ENCODE measurements at places on chromosomes 3 and 15.
A peak's percentile ranks its signal among the peaks of the same experiment; 100 is the strongest.

DNA sequence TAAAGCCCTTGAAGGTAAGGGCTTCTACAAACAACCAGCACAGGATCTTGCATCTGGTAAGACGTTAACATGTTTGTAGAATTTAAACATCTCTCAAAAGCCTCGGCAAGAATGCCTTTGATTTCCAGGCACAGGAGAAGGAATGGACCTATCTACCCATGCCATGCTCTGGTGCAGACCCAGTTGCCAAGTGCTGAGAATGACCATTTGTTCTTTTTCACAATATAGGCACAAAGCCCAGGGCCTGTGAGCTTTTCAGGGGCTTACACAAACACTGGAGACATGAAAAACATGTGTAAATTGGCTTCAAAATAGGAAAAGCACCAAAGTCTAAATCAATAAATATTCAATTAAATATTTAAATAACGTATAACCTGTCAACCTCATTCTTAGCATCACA lies 266.9 kb upstream of the TTC14 start:
- DNase-seq = no peak

DNA sequence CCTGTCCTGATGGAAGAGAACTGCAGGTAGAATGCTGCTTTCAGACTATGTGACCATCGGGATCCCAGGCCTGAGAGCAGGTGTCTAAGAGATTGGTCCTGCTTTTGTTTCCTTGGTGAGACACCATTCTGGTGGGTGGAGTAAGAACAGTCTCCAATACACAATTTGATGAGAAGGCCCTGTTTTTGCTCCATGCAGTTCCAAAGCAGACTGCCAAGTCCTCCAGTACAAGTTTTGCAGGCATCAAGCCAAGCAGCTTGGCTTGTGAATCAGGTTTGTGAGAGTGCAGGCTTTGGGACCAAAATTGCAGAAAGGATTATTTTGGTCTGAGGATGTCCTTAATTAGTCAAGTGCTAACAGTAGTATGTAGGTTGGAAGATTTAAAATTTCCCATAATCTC lies 381.6 kb downstream of the FOXP1 start:
- DNase-seq = no peak

GRCh38 chr3:9061634-9062033 lies 98.4 kb upstream of the RAD18 start:
- DNase-seq = no peak

GRCh38 chr15:25173241-25174028 lies 218.6 kb downstream of the SNRPN start:
- DNase-seq = peak; percentile 5

GRCh38 chr15:22808240-22808639 lies 21.8 kb downstream of the NIPA1 start:
- no peak for DNase-seq

DNA sequence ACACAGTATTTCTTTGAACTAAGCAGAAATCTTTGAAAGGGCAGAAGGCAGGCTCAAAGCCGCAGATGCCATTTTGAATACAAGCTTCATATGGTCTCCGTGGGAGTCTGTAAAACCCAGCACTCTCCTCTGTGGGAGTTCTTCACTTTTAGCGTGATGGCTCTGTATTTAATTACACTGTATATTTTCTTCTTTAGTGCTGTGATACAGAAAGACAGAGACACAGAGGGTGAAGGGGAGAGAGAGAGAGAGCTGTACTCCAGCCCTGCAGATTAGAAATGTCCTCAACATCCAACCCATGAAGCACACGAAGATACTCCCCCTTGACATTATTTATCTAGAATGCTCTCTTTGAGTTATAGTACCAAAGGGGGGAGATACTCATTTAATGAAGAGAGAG lies 752.6 kb upstream of the NR2F2 start:
- no peak for DNase-seq

- no peak for DNase-seq
These were observed 17.4 kb upstream of the ARIH1 start for GRCh38 chr15:72456684-72457083.

DNA sequence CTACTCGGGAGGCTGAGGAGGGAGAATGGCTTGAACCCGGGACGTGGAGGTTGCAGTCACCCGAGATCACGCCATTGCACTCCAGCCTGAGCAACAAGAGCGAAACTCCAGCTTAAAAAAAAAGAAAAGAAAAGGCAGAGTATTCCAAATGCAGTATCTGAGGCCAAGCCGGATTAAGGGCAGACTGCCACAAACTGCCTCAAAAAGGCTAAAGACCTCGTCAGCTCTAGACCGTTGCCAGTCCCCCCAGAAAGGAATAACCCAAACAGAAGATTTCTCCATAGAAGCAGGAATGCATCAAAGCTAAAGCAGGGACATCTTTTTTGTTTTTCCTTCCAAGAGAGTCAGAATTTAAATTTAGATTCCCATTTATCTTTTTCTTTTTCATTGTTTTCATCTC lies 72.9 kb downstream of the TM4SF4 start:
- DNase-seq = no peak

GRCh38 chr3:123104550-123104949 lies 37.7 kb downstream of the PDIA5 start:
- DNase-seq = no peak

DNA sequence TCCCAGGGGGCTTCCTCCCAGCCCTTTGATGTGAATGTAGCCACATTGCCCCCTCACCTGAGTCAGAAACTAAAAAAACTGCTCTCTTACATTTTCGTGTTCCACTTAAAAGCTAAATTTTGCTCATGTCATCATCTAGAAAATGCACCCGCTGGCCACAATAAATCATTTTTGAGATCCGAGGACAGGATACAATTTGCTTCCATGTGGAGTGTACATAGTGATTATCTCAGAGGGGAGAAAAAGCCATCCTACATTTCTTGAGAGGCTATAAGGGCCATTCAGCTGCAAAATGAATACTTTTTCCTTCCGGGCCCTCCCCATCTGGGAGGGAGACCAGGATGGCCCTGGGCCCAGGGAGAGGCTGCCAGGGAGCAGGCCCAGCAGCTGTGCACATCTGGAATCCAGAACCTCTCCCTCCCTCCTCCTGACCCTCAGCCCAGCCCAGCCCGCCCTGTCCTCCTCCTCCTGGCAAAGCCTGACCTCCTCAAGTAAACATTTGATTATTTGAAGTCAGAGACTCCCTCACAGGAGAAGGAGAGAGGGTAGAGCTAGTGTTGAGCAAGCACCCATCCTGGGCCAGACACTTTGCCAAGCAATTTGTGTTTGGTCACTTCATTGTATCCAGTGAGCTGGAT lies 59.1 kb downstream of the CORO2B start:
- no peak for DNase-seq

- no peak for DNase-seq
These were observed 471 bp downstream of the NKIRAS1 start for GRCh38 chr3:23916152-23916885.

- no peak for DNase-seq
These were observed 105.4 kb downstream of the HMG20A start for GRCh38 chr15:77525907-77526594.

- DNase-seq = no peak
These were observed 435 bp downstream of the ALDH1L1 start for GRCh38 chr3:126179825-126180476.

DNA sequence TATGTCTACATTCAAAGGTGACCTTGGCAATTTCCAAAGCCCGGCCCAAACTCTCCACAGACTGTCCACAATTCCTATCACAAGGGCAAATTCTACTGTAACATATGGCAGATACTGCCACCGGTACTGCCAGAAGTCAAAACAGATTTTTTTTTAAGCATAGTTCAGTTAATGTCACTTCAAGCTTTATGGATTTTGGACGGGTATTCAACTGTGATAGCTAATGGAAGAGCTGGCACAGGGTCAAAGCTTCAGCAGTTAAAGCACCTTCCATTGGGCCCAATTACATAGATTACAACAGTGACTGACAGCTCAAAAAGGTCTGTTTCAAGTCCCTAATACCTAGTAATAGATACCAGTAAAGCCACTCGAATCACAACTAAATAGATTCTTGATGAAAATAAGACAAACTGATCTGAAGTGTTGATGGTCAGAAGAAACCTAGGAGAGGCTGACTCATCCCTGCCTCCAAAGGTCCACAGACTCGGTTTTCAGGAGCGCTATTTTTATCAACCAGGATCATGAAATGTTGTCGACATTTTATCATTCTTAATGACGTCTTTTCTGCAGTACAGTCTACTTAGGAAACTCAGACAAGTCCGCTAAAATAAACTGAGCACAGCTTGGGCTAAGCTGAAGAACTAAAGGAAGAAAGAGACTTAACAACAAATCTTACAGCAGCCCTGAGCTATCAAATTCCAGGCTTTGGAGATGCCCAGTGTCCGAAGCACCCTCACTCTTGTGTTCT lies 38.7 kb downstream of the ANXA2 start:
- no peak for DNase-seq

- DNase-seq = no peak
These were observed 2.1 kb upstream of the GABRA5 start for GRCh38 chr15:26864664-26865191.

DNA sequence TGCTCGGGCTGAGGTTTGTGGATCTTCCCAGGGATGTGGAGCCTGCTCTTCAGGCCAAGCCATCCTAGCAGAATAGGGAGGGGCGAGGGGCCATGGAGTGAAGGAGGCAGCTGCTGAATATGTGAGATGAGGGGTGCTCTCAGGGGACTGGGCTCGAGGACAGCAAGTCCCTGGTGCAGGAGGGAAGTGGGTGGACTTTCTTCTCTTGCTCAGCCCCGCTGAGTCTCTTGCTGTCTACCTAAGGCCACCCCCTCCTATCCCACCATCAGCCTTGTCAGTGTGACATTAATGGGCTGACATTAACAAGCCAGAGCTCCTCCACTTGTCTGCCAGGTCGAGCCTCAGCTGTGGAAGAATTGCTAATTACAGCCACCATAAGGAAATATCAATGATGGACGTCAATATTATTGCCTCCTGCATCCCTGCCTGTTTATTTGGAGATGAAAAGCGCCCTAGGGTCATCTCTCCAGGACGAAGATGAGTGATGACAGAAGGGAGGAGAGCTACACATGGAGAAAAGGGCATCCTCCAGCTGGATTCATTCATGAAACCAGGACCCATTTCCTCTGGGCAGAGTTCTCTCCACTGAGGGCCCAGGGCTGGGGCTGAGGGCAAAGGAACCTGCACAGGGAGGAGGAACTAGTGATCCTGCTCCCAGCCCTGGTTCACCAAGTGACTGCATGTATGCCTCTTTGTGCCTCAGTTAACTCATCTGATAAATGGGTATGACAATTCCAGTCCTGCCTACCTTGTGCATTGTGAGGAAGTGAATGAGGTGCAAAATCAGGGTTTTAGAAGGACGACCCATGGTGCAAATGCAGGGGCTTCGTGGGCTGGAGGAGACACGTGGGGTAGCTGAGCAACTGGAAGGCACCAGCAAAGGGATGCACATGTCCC lies 34.9 kb upstream of the LINGO1 start:
- DNase-seq = no peak
